ENCODE measurements at places on chromosomes 2 and 18.

GRCh38 chr2:102057502-102058292, 65.9 kb downstream of the IL1R2 start:
- DNase-seq: no peak

GRCh38 chr18:8706791-8707555, 1.6 kb downstream of the MTCL1 start:
- peak; percentile 31 for DNase-seq

DNA sequence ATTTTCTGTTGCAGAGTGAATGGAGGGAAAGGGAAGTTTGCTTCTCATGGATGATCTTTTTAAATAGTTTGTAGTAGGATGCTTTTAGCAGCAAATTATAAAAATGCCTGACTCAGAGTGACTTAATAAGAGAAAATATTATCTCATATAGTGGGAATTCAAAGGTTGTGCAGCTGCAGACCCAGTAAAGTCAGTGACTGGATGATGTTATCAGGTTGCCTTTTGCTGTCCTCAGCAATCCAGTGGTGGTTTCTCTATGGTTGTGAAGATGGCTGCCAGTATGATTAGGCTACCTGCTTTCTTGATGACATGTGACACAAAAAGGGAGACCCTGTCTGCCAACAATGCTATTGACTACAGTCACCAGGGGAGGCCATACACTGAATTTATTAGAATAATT, 184.8 kb downstream of the DIS3L2 start:
- DNase-seq: no peak

GRCh38 chr2:213723707-213724106, 439.4 kb downstream of the SPAG16 start:
- DNase-seq: no peak

- DNase-seq: no peak
Observed at GRCh38 chr2:113058411-113058994, 495 bp upstream of the IL36RN start.

DNA sequence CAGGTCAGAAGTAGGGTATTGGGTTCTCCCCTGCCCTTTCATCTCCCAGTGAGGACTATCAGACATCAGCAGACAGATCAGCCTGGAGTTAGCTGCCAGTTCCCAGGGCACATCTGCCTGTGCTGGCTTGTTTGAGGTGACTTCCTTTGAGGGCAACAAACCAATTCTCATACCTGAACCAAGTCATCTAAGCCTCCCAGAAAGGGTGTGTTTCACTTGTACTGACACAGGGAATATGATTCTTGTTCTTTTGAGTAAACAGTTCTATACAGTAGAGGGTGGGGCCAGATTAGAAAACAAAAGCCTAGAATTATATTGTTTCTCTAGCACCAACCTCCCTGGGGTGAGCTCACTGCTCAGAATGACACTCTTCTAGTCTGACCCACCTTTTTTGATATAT, 591.9 kb downstream of the SLC4A3 start:
- DNase-seq: no peak

DNA sequence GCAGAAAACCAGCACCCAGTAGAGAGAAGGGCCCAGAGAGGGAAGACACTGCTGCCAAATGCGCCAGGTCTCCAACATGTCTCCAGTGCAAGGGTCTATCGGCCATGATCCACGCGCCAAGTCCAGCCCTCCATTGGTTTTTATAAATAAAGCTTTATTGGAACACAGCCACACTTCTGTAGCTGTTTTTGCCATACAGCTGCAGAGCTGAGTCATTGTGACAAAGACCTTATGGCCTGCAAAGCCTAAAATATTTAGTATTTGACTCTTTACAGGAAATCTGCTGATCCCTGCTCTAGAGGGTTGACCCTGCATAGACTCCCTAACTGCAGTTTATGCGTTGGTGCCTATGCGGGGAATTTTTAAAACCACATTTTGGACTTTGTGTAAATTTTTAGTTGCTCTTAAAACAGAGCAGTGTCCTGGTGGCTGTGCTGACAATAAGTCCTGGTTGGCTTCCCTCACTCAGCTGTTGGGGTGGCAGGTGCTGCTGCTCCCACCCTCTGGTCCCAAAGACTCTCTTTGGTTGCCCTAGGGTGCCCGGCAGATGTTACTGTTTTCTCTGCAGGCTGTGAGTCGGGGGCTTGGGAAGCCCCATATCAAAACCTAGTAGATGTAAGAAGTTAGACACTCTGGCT, 154.9 kb downstream of the CTIF start:
- no peak for DNase-seq

DNA sequence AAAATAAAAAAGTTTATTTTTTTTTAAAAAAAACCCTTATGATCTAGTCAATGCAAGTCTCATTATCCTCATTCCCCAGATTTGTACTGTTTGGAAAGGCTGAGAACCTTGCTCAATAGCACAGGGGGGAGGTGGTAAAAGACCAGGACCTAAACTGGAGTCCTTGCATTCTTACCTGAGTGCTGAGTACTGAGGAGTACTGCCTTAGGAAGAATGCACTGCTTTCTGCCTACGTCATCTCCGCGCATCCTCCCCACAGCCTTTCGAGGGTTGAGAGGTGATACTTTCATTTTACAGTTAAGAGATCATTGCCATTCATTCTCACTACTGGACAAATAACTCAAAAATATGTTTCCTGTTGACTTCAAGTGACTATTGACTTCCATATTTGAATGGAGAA, 73.8 kb downstream of the MAP3K20 start:
- no peak for DNase-seq

DNA sequence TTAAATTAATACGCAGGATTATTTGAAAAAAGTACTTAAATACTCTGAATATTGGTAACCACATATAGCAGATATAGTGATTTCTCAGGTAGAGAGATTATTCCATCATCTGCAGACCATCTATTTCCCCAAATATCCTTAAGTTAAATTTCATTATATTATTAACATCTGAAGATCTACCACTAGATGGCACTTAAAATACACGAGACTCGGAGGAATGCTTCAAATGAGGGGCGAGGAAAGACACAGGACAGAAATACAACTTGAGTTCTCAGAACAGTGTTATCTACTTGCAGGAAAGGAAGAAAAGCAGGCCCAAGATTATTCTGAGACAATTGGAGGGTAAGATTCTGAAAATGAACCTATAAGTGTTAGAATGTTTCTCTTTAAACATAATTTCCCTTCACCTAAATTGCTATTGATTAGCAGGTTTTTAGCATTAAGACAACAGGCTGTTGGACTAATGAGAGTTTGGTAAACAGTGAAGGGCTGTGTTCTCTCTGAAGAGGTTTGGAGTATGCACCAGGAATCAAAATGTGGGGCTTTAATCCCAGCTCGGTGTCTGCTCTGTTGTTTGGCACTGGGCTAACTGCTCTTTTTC, 76.9 kb upstream of the GCFC2 start:
- no peak for DNase-seq

- no peak for DNase-seq
Observed at GRCh38 chr2:12081481-12082210, 335.2 kb downstream of the LPIN1 start.

GRCh38 chr2:111108745-111109271, 11.9 kb upstream of the BCL2L11 start:
- no peak for DNase-seq

DNA sequence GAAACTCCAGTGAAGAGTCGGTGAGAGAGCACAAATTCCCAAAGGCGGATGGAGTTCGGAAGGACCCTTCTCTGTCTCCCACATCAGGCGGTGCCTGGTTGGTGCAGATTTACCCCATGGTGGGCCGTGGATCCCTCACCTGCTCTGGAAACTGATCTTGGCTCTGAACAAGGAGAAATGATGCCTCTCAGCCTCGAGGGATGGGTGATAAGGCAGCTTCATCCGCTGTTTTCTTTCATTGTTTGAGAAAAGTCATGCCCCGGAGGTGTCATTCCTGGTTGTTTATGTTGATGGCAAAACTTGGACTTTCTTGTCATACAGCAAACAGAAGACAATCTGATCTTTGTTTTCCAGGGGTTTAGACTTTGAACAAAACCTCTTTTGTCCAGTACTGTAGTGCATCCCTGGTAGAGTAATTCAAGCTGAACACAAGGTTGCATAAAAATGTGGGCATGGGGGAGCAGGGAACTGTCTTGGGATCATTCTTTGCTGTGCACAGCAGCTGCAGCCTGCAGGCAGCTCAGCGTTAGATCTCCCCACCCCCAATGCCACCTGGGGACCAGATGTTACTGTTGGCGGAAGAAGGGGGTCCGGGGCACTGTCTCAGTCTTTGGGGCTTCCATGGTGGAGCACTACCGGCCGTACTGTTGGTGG, 81.3 kb downstream of the NFATC1 start:
- DNase-seq: peak; percentile 14

GRCh38 chr2:100907832-100908231, 87.9 kb downstream of the NPAS2 start:
- DNase-seq: no peak

DNA sequence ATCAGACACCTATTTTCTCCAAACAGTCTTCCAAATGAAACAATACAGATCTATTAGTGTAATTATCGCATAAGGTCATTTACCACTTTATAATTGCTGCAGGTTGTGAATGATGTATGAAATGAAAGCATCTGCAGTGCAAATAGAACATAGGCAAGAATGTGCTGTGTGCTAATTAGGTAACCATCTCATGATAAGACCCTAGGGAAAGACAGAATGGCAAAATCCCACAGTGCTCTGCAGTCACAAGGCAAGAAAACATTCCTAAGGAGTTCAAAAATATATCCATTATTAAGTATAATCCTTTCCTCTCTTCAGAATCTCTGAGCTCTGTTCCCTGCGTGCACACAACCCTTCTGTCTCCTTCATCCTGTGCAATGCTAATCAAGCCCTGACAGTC, 488.1 kb downstream of the NR4A2 start:
- no peak for DNase-seq

- no peak for DNase-seq
Observed at GRCh38 chr2:33326100-33326499, 150.3 kb upstream of the RASGRP3 start.

- DNase-seq: no peak
Observed at GRCh38 chr2:54724560-54725342, 1.3 kb downstream of the EML6 start.

DNA sequence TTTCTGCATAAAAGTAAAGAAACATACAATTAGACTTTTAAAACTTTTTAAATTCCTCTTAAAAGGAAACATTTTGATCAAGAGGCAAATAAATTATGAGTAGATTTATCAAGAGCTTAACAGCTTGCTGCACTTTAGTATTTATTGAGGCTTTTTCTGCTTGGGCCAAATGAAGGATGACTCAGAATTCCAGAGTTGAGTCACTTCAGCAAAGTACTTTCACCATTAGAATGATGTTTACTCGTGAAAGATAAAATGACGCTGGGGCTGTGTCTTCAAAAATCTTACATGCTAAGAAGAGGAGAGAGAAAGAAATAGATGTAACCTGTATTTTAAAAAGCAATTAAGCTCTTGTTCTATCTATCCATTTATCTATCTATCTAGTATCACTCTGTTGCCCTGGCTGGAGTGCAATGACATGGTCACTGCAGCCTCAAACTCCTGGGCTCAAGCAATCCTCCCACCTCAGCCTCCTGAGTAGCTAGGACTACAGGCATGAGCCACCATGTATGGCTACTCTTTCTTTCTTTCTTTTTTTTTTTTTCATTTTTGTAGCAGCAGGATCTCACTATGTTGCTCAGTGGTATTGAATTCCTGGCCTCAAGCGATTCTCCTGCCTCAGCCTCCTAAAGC, 75.3 kb upstream of the RIOK3 start:
- DNase-seq: no peak

DNA sequence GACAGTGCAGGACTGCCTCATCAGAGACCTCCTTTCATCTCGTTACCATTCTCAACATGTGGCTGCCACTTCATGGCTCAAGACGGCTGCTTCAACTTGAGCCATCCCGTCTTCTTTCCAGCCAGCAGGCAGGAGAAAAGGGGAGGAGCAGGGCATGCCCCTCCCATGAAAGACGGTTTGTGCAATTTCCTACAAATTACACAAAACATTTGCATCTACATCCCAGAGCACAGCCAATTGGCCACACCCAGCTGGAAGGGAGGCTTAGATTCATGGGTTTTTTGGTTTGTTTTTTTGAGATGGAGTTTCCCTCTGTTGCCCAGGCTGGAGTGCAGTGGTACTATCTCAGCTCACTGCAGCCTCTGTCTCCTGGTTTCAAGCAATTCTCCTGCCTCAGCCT, 11.8 kb downstream of the UCN start:
- no peak for DNase-seq

GRCh38 chr2:147222506-147222905, 622.3 kb upstream of the ACVR2A start:
- DNase-seq: no peak

DNA sequence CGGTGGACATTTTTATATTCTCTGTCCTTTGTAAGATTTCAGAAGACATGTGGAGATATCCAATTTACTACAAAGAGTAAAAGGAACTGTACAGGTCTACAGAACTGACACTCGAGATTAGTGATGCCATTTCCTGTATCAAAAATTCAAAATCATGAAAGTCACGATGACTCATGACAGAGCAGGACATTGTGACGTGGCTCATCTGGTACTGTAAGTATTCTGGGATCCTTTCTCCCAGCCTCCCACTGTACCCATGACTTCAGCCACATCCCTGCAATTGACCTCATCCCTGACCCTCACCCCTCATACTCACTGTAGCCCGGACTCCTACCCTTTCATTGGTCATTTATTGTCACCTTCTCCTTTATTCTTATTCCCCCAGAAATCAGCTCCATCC, 736.5 kb downstream of the EPHA4 start:
- no peak for DNase-seq

- no peak for DNase-seq
Observed at GRCh38 chr2:69734035-69734611, 7.8 kb upstream of the ANXA4 start.

GRCh38 chr2:30371028-30371689, 75.9 kb upstream of the LCLAT1 start:
- DNase-seq: no peak

DNA sequence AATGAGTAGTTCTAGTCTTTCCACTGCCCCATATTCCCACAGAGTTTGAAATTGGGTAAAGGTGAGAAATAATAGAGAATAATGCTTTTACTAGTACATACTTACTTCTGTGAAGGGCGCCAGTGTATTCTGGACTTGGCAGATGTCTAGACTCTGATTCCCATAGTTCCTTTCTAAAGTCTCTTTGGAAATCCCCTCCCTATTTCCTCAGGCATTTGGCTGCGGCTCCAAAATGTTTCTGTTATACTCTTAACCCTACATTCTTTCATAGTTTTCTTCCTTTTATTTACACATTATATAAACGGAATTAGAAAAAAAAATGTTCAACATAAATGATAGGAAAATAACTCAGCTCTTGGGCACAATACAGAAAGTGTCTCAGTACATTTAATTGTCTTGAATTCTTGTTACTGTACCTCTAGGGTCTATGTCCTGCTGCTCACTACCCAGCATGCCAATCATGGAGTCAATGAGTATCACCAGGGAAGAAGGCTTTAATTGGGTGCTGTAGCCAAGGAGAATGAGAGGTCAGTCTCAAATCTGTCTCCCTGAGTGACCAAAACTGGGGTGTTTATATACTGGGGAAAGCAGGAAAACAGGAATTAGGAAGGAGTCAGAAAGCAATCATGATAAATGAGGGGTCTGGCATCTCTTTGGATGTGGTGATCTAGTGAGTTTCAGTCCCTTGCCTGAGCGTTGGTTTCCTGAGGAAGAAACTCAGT, 147.8 kb upstream of the MMADHC start:
- no peak for DNase-seq

Data from hypothalamus (tissue), 51 donors.